ENCODE measurements at places on chromosomes 3 and 15.
A peak's percentile ranks its signal among the peaks of the same experiment; 100 is the strongest.

- no peak for DNase-seq
Observed at GRCh38 chr3:31495971-31496665, 36.6 kb upstream of the STT3B start.

DNA sequence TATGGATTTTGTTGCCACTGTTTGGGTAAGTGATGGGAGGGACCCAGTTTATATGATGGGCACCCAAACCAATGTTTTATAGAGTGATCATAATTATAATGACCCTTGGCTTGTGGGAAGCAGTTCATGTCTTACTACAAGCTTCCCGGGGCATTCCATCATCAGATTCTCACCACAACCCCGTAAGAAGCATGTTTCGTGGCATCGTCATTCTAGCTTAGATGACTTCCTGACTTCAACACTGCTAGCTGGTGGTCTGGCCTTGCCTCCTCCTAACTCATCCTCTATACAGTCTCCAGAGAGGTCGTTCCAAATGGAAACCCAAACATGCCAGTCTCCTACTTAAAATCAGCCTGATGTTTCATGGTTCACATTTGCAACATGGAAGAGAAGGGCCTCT, 226.9 kb downstream of the ADAMTS9 start:
- no peak for DNase-seq

GRCh38 chr3:48885753-48886152, 12.9 kb downstream of the SLC25A20 start:
- DNase-seq = no peak

DNA sequence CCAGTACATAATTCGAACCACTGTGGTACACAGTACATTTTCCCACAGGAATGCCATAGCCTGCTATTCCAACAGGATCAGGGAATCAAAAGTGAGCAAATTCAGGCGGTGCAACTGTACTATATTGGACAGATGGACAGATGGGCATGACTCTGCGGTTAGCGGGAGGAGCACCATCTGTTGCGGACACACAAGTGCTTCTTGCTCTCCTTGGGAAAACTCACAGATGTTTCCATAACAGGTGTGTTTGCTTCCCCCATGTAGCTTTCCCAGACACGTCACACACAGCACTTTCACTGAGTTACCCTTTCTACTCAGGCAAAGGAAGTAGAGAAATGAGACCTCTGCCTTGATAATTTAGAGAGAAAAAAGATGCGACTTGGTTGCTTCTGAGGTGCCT, 325.1 kb upstream of the THBS1 start:
- no peak for DNase-seq

- no peak for DNase-seq
Observed at GRCh38 chr3:77562089-77562488, 522.2 kb downstream of the ROBO2 start.

- DNase-seq = no peak
Observed at GRCh38 chr3:11228041-11228440, 44.2 kb upstream of the ATG7 start.

- peak; percentile 49 for DNase-seq
Observed at GRCh38 chr3:61381745-61382392, 130.6 kb upstream of the FHIT start.

DNA sequence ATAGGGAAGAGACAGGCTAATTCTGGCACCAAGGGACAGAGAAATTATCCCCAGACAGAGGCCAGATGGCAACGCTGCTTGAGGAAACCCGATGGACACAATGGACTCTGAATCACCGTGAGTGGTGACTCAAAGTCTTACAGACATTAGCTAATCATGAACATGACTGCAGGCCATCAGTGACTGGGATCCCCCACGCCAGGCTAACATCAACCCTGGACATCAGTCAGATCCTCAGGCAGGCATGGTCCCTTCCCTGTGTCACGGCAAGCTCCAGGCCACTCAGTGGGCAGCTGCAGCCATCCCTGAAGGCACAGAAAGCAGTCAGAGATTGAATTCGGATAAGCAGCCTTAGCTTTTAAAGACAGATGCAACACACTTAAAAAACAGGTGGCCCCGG, 23.8 kb upstream of the OXTR start:
- DNase-seq = no peak

- no peak for DNase-seq
Observed at GRCh38 chr3:180306691-180307090, 270.0 kb upstream of the PEX5L start.

GRCh38 chr3:194005930-194006501, 129.9 kb upstream of the HES1 start:
- no peak for DNase-seq

GRCh38 chr15:36769098-36769497, 189.7 kb downstream of the CDIN1 start:
- DNase-seq = no peak

DNA sequence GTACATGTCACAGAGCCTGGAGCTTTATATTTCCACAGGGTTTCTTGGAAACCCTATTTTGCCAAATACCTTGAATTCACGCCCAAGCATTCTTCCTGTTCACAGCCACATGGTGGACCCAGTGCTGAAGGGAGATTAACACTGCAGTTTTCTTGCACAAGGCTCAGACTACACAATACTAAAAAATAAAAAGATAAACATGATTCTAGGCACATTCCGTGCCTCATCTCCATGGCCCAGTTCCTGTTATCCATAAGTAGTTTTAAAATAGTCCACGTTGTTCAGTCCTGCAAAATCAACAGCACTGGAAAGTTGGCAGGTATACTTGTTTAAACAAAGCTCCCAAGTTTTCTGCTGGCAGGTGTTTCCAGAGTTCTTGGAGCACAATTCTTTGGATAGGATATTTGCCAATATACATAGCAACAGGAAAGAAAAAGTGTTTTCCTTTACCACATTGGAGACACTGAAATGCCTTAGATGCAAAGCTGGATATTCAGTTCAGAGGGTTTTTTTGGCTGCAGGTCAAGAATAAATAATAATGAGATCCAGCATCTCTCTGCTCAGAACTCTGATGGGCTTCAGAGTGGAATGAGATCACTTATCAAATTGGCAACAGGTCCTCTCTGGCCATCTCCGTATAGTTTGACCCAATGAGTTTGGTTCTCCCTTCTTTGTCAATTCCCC, 88.1 kb upstream of the TGFBR2 start:
- no peak for DNase-seq

GRCh38 chr3:187020376-187020775, 90.0 kb downstream of the ST6GAL1 start:
- DNase-seq = no peak

DNA sequence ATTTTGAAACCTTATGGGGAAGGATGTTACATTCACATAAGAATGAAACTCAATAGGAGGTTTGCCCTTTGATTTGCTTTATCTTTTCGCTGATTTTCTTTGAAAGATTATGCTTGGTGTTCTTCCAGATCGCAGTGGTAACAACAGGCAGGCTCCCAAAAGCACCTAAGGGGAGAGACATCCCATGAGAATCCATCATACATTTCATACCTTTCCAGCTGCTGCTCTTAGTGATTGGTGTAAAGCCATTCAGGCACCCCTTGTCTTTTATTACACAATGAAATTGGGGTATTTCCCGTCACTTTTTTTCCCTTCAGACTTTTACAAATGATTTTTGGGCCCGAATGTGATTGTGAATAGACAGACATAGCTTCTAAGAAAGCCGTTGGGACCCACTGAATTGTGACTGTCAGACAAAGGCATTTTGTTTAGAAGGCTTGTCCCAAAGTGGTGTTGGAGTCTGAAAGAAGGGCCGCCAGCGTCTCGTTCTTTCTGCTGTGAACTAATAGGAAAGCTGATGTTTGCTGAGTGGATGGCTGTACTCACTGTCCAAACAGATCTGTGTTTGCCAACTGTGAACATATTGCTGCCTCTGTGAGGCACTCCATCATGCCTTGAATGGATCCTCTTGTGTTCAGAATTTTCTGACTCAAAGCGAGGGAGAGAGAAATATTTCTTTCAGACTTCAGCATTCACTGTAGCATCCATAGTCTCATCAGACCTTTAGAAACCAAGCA, 164.3 kb downstream of the FNDC3B start:
- peak; percentile 57 for DNase-seq

DNA sequence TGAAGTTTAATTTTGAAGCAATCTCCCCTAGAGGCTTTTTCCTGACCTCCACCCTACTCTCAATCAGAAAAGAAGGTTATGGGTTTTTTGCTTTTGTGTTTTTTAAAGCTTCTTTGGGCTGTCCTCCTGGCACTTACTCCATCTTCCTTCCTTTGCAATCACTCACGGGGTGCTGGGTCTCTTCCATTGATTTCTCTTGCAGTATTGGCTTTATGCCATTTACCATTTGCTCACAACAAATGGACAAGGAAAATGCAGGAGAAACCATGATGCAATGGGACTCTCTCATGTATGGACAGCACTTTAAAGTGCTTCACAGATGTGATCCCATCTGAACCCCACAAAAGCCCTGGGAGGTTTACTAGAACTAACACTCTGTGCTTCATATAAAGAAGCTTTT, 57.5 kb downstream of the SST start:
- DNase-seq = no peak

DNA sequence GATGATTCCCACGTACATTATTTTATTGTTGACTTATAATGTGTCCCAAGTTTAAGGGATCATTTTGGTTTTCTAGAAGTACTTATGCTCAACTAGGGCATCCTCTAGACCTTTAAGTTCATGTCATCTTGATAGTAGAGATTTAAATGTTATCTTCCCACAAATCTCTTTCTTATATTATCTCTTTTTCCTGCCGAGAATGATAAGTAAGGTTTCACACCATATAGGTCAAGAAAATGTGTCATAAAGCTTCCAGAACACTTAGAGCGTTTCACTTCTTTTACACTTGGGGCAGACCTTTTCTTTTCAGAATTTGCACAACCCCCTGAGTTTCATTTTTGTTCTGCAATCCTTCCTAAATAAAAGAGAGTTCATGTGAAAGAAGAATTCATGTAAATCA, 142.0 kb upstream of the CBLB start:
- DNase-seq = no peak

GRCh38 chr3:167409611-167410010, 29.5 kb upstream of the ZBBX start:
- DNase-seq = no peak

DNA sequence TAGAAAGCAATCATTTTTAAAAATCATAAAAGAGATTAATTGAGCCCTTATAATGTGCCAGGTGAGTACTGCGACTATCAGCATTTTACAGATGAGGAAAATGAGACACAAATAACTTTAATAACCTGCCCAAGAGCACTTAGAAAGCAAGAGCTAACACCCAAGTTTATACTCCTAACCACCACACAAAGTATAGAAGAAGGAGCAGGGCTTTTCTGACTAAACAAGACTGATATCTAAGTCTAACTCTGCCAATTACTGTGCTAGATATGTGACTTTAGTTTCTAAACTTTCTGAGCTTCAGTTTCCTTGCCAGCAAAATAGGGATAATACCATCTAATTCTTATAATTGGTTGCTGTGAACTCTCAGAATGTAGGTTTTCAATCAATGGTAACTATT, 47.7 kb downstream of the TNIK start:
- DNase-seq = no peak

GRCh38 chr15:41562784-41563198, 3.8 kb downstream of the TYRO3 start:
- no peak for DNase-seq

GRCh38 chr15:92861742-92862141, 38.4 kb upstream of the CHD2 start:
- no peak for DNase-seq
